GM12878 (cell line): ENCODE measurements at places on chromosomes 7 and 10. TPM values are rescaled to one million over a fixed set of nuclear protein-coding genes. Genes with fewer than 3 reads are reported as not detected.

The TWIST1 gene
- total RNA-seq = not detected in 2 replicates

The PBLD gene
- 1.5 and 1.9 TPM in 2 replicates for total RNA-seq

- no peak for DNase-seq
Observed at GRCh38 chr10:61828788-61829187, 72.7 kb upstream of the ARID5B start.

The C10orf67 gene
- total RNA-seq = not detected in 2 replicates

DNA sequence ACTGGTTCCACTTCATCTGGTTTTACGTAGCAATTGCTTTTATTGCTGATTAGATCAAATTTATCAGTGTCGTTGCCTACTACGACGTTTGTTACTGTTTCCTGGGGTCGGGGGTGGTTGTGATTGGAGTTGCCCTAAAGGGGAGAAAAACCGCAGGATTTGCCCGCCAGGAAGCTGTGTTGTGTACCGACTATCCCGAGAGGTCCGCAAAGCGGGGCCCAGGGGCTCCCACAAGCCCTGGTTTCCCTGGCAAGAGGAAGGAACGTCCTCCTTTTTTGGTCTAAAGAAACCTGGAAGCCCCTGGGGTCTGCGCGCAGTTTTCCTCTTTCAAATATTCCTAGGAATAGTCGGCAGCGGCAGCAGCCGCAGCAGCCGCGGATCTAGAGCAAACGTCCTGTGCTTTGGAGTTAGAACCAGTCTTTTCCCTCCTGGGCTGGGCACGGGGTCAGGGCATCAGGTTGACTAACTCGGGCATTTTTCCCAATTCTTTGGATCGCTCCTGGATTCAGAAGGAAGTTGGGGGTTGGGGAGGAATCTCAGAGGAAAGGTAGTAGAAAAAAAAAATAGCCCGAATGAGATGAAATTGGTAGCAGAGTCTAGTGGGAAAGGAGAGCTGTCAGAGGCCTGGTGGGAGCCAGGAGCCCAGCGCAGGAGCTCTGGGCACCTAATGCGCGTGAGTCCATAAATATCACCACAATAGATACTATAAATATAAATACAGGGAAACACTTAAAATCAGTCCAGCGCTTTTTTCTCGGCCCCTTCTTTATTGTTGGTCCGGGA is 4.6 kb downstream of the VAX1 start:
- no peak for DNase-seq
